ENCODE measurements at places on chromosomes 11 and 22.

GRCh38 chr22:32199341-32199740 lies 5.5 kb downstream of the RFPL2 start:
- no peak for DNase-seq

DNA sequence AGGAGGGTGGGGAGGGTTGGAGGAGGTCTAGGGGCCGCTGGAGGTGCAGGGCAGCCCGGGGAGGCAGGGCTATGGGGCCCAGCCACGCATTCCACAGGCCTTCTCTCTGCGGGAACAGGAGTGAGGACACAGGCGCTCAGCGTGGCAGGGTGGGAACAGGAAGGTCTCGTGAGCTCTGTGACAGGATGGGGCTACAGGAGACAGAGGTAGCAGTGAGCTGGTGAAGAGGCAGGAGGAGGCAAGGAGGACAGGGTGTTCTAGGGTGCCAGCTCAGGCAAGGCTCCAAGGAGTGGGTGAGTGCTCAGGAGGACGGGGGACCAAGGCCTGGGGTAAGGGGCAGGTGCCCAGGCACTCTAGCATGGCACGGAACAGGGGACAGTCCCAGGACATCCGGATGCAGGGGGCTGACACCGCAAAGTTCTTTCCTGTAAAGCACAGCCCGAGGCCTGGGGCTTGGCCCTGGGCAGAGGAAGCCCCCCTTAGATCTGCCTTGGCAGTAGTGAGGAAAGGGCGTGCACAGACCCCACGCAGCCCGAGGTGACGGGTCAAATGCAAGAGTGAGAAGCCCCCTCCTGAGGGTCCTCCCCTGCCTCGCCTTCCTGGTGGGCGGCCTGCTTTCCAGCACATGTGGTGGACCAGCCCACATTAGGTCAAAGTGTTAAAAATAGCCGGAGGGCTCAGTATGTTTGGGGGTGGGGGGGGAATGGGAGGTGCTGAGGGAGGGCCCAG lies 4.7 kb upstream of the NEAT1 start:
- DNase-seq = peak; percentile 82

DNA sequence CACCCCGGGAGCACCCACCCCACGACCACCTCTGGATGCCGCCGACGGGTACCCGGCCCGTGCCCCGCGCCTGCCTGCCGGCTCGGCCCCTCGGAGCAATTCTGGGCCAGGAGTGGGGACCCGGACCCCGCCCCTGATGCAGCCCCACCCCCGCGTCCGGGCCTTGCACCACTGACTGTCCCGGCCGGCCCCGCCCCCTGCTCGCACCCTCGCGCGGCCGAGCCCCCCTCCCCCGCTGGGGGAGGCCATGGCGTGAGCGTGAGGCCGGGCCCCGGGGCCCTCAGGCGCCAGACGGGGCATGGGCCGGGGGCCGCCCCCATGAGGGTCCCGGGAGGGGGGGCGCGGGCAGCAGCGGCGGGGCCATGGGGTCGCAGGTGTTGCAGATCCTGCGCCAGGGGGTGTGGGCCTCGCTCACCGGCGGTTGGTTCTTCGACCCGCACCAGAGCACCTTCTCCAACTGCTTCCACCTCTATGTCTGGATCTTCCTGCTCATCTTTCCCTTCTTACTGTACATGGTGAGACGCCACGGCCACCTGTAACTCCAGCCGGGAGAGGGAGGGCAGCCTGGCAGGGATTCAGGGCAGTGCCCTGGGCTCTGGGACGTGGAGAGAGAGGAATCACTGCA lies 486 bp downstream of the PCNX3 start:
- DNase-seq = no peak

- no peak for DNase-seq
Observed at GRCh38 chr11:3632070-3632660, 9.6 kb downstream of the ART5 start.

GRCh38 chr11:32325187-32325586 lies 110.2 kb downstream of the WT1 start:
- DNase-seq = no peak

GRCh38 chr11:75160220-75160757 lies 9.4 kb downstream of the SLCO2B1 start:
- DNase-seq = no peak

GRCh38 chr11:6523253-6523652 lies 26.2 kb downstream of the DNHD1 start:
- peak; percentile 17 for DNase-seq

- no peak for DNase-seq
Observed at GRCh38 chr11:80993536-80993935, 1552.7 kb upstream of the TENM4 start.

DNA sequence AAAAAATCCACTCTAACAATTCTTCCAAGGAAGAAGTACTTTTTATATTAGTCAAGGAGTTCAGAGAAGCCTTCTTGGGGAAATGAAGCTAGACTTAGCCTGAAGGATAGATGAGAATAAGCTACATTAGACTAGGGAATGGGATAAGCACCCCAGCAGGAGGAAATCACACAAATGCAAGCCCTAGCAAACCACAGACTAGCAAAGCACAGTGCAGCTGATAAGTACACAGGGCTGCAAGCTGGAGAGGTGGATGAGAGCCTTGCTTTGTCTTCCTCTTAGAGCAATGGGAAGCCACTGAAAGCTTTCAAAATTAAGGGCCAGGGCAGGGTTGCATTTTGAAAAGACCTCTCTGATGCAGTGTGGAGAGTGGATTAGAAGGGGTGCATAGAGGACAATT lies 946.2 kb downstream of the LRRC4C start:
- no peak for DNase-seq

- no peak for DNase-seq
Observed at GRCh38 chr11:120012245-120012644, 125.7 kb downstream of the TRIM29 start.

- no peak for DNase-seq
Observed at GRCh38 chr11:27250867-27251665, 111.9 kb downstream of the CCDC34 start.

DNA sequence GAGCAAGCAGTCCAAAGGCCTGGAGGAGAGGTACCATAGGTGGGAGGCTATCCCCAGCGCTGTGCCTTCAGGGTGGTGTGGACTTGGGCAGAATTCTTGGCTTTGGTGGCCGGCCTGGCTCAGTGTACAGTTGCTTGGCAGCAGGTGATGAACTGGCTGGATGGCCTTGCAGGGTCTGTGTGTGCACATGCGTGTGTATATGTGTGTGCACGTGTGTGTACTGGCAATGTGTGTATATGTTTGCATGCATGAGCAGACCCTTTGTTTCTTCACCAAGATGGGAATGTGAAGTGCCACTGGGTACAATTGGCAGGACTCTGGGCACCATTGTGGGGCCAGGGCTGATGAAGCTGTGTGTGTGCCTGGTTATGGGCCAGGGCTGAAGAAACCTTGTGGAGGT lies 53.0 kb downstream of the CEP164 start:
- DNase-seq = no peak

DNA sequence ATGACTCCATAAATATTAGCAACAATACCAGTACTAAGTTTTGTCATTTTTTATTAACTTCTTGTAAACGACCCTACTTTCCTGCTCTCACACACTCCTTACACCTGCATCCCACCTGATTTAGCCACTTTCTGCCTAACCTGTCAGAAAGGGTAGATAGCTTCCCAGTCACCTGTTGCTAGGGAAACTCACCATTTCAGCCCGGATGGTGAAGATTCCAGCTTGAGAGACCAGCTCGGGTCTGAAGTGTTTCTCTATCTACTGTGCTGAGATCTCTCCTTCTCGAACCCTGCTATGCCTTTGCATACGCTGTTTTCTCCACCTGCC lies at the start of gene PARVG:
Gene PARVG, plus strand, starts transcription at position 220 of the 327 bp plus-strand sequence. CDS start 2,405 bp downstream, outside the sequence.
- DNase-seq = no peak

- DNase-seq = no peak
Observed at GRCh38 chr11:9604134-9604533, 30.7 kb downstream of the WEE1 start.

DNA sequence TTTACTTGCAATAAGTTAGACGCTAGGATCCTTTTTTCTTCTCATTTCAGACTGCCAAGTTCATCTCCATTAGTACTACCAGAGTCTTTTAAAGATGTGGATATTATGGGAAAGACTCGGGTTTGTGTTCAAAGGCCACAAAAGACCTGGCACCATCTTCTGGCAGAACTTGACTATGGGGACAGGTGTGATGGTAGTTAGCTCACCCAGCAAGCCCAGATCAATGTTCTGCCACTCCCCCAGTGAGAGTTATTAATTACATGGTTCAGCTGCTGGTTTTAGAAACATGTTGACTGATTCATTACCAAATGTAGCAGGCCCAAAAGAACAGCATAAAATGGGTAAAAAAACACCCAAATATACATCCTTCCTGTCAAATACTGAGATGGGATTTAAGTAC lies 333.5 kb upstream of the PITPNB start:
- no peak for DNase-seq

- peak; percentile 69 for DNase-seq
Observed at GRCh38 chr22:27107824-27108223, 450.4 kb downstream of the MIAT start.

DNA sequence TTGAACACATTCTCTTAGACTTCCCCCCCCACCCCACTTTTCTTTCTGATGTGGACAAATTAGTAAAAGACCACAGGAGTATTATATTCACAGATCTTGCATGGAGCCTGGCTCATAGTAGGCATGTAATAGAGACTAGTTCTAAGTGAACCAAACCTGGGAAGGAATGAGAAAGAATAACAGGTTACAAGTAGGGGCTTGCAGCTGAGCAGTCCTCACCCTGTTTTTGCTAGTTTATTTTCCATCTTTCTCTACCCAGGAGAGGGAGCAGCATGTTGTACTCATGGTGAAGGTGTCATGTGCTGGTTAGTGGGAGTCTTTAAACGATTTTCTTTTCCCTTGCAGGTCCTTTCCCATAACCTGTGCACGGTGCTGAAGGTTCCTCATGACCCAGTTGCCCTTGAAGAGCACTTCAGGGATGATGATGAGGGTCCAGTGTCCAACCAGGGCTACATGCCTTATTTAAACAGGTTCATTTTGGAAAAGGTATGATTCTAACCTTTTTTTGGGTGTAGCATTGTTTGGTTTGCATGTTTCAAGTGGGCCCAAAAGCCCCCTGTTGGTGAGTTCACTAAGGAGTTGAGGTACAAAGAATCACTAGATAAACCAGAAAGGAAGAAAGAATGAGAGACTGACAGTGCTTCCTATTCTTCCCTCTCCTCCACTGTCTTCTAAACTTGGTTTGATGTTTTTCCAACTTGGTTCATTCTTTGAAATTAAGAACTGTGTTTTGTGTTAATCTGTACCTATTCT lies 30.1 kb downstream of the SWAP70 start:
- DNase-seq = no peak

- no peak for DNase-seq
Observed at GRCh38 chr22:43681731-43682360, 130.3 kb downstream of the EFCAB6 start.

- DNase-seq = peak; percentile 36
Observed at GRCh38 chr11:19853016-19853415, 140.4 kb downstream of the NAV2 start.

DNA sequence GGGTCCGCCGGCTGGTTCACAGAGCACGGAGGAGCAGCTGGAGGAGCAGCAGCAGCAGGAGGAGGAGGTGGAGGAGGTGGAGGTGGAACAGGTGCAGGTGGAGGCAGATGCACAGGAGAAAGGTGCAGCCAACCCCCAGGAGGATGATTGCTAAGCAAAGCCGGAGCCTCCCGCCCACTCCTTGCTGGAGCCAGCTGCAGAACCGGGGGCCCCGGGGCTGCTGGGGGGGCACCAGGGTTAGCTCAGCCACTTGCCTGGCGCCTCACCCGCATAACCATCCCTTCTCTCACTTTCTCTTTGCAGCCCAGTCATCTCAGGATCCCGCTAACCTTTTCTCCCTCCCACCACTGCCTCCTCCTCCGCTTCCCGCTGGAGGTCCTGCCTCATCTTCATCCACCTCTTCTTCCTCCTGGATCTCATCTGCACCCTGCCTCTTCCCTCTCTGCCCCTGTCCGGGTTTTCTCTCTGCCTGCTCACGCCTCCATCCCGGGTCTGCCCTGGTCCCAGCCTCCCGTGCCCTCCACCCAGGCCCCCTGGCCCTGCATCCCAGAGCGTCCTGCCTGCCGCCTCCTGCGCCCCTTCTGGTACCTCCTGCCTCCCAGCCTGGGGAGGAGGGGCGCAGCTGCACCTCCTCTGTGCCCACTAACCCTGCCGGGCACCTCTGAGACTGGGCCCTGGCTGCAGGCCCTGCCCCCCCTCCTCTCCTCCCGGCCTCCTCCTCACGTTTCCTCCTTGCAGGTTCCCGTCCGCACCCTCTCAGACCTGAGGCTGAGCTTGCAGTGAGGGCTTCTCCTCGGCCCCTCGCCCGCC lies 9.5 kb downstream of the KCTD17 start:
- no peak for DNase-seq

DNA sequence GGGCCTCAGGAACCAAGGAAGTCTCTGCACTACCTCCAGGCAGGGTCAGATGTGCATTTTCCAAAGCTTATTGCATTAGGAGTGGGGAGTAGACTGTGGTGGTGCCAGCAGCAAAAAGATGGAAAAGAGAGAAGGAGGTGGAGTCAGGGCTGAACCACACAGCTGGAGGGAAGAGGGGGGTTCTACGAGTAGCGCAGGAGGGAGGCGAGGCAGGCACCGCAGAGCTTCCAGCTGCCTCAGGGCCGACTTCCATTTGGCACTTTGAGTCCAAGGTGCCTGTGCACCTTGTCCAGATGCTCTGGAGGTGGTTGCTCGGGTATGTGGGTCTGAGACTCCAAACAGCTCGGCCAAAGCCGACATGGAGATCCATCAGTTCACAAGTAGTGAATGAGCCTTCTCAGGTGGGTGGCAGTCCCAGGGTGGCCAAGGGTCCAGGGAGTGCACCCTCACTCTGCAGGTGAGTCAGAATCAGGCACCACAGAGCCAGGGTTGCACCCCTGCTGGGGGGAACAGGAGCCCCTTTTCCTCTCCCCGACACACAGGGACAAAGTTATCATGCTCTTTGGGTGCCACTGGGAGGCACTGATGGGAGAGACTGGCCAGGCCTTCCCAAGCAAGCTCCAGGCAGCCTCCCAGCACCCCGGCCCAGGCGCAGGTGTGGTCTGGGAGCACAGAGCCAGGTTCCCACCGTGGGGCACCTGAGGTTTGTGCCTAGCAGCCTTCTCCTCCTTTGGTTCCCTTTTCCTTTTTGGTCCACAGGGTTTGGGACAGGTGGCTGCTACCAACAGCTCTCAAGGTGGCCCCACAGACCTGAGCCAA lies 30.2 kb downstream of the GGT5 start:
- DNase-seq = no peak

GRCh38 chr11:112363527-112363926 lies 102.9 kb upstream of the PLET1 start:
- no peak for DNase-seq

DNA sequence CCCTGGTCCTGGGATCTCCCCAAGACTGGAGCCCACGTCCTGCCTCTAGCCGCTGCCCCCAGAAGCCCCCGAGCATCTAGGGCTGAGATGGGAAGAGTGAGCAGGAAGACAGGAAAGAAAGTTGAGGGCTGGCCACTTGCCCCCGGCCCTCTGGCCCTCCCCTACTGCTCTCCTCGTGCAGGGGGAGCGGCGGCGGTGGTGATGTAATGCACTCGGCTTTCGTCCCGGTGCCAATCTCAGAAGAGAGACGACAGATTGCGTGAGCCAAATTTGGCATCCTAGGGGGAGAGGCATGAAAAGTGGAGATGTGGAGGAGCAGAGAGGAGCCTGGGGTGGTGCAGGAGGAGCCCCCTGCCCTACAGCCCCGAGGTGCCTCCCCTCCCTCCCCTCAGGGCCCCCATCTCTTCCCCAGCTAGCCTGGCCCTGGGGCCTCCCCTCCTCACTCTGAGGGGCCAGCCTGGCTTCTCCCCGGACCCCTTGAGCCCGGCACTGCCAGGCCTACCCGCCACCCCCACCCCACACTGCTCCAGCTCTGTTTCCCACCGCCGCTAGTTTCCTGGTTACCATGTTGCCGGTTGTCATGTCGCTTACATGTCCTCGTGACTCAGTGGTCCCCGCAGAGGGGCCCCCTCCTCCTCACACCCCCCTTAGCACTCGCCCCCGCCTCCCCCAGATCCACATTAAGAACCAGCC lies 2.5 kb downstream of the KCNJ4 start:
- DNase-seq = peak; percentile 76

GRCh38 chr11:63871962-63872799 lies 33.3 kb downstream of the MARK2 start:
- peak; percentile 92 for DNase-seq
